ENCODE measurements at places on chromosomes 11 and 22.

DNA sequence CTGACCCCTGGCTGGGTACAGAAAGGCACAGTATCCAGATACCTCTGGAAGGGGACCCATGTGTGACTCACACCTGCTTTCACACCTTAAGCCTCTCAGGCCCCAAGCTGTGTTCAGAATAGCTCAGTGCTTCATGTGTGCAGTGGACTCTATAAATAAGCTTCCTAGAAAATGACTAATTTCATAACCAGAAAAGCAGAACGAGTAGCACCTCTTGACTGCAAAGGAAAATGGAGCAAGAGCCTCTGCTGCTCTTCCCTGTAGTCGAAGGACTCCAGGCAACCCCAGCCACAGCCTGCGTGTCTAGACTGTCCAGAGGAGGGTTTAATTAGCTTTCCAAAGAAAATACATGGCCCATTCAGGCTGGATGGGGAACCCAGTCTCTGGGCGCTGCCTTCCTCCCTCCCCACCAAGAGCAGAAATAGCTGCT, 23.1 kb downstream of the PTPN5 start:
- DNase-seq = no peak

DNA sequence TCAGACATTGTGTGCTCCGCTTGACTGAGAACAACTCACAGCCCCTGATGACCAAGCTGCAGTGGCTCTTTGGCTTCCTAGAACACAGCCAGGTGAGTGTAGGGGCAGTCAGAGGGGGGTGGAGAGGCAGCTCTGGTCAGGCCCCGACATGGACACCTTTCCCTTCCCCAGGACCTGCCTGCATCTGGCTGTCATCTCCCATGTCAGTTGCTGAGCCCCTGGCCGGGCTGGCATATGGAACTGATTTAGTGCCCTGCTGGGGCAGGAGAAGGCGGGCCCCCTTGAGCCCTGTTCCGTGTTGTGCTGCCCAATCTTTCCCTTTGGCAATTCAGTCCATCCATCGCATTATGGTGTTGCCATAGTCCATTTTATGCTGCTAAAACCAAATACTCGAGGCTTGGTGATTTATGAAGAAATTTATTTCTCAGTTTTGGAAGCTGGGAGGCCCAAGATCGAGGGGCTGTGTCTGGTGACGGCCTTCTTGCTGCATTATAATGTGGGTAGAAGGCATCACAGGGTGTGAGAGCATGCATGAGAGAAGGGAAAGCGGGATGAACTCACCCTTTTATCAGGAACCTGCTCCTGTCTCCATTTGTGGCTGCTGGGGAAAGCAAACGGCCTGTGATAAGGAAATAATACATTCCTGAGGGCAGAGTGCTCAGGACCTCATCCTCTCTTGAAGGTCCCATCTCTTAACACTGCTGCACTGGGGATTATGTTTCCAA, 19.0 kb downstream of the USP35 start:
- no peak for DNase-seq

GRCh38 chr11:102929166-102929565, 26.4 kb downstream of the MMP13 start:
- DNase-seq = no peak

DNA sequence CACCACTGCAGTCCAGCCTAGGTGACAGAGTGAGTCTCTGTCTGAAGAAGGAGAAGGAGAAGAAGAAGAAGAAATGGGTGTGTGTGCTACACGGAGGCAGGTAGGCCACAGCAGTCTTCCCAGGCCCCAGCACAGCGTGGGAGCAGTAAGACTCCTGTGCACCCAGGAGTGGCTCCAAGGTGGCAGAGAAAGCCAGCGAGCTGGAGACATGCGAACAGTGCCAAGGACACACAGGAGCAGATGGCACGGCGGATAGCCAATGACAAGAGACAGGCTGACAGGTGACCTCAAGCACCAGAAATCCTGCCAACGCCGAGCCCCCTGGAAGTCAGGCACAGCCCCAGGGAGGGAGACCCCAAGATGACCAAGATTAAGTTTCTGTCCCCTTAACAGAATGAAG, 9.0 kb upstream of the SCGB1A1 start:
- peak; percentile 16 for DNase-seq

- no peak for DNase-seq
Measured at GRCh38 chr11:67056267-67057204, at the start of gene RHOD. RHOD (plus strand) TSS chr11:67056847; CDS start chr11:67056903, 56 bp downstream.

GRCh38 chr11:117745346-117745745, 51.7 kb downstream of the DSCAML1 start:
- peak; percentile 19 for DNase-seq

DNA sequence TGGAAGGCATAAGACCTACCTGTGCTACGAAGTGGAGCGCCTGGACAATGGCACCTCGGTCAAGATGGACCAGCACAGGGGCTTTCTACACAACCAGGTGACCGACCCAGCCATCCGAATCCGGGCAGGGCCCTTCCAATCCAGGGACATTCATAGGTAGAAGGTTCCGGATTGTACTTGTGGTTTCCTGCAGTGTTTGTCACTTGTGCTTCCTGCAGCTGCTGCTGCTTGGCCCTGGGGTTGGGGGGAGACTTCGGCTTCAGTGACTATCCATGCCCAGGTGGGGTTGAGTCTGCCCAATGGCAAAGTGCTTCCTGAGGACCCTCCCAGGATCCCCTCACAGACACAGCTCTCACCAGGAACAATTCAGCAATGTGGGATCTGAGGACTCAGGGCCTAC, 2.2 kb downstream of the APOBEC3A start:
- no peak for DNase-seq

- DNase-seq = no peak
Measured at GRCh38 chr11:117641008-117641915, 155.8 kb downstream of the DSCAML1 start.

DNA sequence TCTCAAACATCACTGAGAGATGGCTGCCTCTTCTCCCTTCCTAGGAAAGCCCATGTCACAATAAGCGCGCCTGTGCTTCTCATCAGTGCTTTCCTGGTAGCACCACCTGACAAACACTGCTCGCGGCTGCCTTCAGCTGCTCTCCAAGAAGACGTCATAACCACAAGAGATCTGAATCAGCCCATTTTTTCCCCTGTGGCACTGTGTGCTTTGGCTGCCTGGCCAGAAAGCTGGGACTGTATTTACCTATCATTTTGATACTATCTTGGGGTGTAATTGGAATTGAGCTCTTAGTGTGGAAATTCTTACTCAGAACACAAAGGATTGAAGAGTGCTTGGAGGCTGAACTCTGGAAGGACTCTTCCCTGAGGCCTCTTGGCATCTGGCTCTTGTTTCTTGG, 50.3 kb upstream of the EHF start:
- DNase-seq = no peak

DNA sequence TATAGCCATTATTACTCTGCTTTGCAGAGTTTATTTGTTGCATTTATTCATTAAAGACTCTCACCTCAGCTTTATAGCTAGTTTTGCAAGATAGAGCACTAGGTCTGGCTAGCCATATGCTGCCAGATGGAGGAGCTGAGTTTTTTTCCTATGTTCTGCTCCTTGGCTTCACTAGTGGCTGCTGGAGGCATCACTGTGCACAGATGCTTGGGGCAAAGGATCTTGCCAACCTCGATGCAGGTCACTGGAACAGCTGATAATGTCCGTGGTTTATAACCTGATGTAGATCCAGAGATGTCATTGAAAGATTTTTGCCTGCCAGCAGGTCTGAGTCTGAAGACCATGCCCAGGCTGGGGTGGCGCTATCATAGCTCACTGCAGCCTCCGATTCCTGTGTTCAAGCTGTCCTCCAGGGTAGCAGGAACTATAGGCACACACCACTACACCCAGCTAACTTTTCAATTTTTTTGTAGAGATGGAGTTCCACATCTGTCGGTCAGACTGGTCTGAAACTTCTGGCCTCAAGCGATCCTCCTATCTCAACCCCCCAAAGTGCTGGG, 63.2 kb downstream of the PACS1 start:
- DNase-seq = peak; percentile 78

DNA sequence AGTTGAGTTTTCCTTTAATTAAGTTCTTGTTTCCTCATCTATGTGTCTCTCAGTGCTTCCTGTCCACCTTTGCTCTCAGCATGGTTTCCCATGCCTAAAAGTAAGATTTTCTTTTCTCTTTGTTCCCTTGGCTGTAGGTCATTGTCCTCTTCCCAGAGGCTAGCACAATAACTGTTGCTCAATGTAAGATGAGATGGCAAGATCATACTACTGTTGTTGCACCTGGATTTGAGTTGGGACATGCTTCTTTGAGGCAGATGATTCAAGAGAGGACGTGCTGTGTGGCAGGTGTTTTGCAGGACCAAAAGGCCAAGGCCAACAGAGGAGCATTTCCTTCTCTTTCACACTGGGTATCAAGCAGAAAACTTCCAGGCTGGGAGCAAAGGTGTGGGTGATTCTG, 11.3 kb upstream of the NELL1 start:
- DNase-seq = no peak

DNA sequence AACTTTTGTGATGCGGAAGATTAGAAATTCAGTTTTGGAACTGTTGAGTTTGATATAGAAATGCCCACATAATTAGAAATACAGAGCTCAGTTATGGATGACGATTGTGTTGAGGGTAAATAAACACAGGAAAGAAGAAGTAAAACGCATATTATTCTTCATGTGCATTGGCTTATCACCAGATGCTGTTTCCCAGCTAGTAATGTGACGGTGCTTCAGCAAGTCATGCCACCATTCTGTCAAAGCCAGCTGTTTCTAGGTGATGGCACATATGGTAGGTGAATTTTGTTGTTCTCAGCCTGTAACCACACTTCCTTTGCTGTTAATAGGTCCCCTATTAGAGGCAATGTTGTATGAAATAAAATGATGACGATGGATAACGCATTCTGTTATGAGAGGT, 68.9 kb downstream of the C11orf65 start:
- no peak for DNase-seq

DNA sequence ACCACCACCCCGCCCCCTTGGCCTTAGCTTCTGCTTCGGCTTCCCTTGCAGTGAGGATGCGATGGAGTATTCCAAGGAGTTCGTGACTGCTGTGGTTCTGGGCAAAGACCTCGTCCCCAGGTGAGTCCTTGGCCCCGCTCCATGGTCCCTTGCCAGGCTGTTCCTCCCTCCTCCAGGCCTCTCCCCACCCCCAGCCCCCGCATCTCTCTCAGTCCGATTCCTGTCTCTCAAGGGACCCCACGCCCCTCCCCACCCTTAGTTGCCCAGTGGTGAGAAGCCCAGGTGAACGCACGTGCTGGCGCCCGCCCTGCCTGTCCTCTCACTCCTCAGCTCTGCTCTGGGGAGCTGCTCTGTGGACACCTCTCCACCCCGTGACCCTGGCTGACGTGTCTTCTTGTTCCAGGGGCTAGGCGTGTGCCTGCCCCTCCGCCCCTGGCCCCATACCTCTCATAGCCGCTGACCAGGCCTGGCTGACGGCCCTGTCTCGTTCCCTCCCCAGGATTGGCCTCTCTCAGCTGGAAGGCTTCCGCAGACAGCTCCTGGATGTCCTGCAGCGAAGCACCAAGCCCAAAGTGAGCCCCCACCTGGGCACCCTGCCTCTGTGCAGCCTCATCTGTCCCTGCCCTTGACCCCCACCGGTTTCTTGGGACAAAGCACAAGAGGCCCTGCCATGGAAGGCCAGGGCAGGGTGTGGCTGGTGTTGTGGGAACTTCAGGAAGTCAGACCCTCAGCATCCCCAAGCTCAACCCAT, 14.6 kb upstream of the MYRF start:
- DNase-seq = no peak

- DNase-seq = no peak
Measured at GRCh38 chr11:16194566-16194965, 161.8 kb downstream of the SOX6 start.

DNA sequence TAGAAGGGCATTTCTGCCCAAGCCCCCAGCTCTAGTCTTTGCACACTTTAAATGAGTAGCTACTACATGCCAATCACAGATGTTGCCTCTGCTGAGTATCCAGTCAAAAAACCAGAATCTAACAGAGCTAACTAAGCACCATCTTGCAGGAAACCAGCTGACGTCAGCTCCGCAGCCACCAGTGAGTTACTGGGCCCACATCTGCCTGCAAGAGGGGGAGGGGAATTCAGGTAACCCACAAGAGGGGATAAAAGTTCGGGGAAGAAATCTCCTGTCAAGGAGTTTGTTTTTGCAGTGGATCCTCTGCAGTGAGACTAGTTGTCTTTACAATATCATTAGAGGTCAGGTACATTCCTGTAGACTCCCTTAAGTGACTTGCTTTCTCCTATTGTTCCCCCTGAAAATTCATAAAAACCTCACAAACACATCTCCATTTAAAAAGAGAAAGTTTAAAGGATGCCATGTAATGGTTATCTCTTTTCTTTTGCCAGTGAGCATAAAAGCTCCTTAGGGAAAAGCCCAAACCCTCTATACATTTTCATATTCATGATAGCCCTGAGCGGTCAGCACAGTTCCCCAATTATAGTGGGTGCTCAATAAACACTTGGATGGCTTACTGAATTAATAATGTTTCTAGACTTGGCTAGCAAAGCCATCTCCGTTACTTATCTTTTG, 9.3 kb downstream of the CD44 start:
- no peak for DNase-seq

- no peak for DNase-seq
Measured at GRCh38 chr11:102283116-102283485, 34.2 kb upstream of the BIRC3 start.

- DNase-seq = no peak
Measured at GRCh38 chr11:28133146-28133545, 25.0 kb downstream of the METTL15 start.

DNA sequence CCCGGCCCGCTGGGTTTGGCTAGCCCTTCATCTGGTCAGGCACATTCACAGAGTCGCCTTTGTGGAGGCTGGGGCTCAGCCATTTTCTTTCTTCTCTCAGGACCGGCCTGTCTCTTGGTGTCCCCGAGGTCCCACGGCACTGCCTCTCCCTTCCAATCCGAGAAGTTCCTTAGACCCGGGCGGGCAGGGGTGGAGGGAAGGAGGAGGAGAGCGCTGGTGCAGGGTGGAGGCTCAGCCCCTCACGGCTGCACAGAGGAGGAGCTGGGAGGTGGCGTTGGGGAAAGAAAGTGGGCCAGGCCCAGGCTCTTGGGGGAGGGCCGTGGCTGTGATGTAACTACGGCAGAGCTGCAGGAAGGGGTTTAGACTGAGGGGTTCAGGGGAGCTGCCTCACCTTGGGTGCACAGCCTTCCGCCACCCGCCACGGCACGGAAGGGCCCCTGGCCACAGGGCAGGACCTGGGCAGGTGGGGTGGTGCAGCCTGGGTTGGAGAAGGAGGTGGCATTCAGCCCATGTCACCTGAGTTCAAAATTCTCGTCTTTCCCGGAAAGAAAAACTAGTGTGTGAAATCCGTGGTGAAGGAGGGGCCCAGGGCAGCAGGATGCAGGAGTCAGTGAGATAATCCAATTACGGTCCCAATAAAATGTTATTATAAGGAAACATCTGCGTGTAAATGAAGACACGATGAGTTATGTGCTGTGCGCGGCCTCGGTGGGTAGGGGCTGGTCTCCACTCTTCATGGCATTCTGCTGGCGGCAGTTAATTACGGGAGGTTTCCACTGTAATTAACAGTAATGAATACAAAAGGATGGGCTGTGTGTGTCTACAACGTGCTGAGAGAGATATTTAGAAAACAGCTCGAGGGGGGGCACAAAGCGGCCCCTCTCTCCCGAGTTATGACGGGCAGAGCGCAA, 1.7 kb downstream of the BRSK2 start:
- DNase-seq = no peak

Data from NCI-H524 (cell line).